ENCODE measurements at places on chromosomes 16 and 17.
A peak's percentile ranks its signal among the peaks of the same experiment; 100 is the strongest.

DNA sequence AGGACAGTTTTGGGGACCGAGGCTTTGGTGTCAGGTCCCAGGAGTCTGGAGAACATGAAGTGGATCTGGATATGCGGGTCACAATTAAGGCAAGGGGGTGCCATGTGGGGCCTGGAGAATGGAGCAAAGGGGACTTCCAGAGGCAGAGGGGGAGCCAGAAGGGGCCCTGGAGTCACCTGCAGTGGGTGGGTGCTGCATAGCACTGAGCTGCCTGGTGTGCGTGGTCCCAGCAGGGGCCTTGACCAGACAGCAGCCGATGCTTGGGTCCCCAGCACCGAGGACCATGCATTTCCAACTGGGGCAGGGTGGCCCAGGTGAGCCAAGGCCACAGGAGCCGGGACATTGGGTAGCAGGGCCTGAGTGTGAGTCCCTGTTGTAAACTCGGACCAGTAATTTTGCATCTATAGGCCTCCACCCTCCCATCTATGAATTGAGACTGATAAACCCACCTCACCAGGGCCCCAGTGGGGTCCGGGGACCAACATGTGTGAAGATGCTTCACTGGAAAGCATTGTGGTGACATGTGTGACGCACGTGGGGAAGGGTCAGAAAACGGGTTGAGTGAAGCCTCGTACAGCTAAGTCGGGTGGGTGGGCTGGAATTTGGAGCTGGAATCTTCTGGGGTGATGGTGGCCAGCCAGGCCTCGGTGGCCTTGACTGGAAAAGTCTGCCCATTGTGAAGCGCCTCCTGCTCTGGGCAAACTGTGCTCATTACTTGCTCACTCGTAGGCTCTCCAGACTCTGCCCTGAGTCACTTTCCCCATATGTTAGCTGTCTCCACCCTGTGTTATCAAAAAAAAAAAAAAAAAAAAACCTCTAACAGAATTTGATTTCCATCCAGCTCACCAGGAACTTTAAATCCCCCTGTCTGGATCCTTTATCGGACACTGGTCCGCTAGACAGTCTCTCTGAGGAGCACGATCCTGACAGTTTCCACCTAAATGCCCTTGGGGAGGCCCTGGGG lies 90.5 kb upstream of the ZNF469 start:
- no peak for DNase-seq

DNA sequence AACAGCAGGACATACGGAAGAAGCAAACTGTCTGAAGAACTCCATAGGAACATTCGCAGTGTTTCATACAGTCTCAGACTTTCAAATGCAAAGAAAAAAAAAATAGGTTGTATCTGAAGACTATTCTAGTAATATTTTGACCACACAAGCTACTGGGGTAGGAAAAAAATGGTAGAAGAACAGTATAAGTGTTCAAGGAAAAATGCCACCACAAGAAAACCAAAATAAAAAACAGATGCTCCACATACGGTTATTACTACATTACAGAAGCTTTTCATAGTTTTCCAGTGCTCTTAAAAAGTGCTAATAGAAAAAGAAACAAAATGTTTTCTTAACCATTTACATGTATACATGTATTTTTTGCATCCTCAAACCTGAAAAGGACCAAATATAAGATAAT lies 3.7 kb downstream of the NCOR1 start:
- DNase-seq, result no peak

DNA sequence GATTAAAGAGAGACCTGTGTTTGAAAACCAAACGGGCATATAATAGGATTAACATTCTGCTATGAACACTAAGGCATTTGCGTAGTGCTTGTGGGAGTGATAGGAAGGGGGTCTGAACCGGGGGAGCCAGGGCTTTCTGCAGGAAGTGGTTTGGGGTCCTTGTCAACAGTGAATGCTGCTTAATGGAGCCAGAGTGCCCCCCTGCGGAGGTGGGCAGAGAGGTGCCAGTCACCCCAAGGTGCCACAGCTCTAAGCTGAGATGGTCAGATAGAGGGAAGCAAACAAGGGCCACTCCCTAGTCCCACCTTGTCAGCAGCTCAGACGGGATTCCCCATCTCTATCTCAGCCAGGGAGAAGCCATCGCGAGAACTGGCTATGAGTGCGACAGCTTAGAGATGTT lies 17.7 kb downstream of the NAA60 start:
- no peak for DNase-seq

DNA sequence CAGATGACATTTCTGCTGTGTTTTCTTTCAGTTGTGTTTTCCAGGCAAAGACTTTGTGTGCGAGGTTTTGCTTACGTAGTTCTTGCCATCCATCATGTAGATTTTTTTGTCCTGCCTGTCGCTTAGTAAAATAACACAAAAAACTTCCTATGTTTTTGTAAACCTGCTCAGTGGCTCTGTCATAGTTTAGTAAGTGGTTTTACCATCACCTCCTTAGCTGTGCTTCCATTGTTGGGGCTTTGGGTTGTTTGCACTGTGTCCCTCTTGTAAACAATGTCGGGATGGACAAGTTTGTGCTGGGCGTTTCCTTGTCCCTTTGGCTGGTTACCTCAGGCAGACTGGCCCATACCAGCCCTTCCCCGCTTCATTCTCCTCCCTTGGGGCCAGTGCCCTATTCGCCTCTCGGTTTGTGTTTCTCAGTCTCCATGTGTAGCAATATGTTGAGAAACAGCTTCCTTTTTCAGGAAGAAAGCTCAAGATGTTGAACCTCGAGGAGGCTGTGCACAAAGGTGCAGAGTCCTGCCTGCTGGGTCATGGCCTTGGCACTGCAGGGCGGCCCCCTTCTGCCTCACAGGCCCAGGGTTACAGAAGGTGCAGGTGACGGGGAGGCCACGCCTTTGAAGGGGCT lies 74.6 kb downstream of the KSR1 start:
- no peak for DNase-seq

GRCh38 chr17:17080181-17080631 lies 37.9 kb downstream of the MPRIP start:
- no peak for DNase-seq

GRCh38 chr16:84864326-84864955 lies 44.7 kb downstream of the CRISPLD2 start:
- no peak for DNase-seq

DNA sequence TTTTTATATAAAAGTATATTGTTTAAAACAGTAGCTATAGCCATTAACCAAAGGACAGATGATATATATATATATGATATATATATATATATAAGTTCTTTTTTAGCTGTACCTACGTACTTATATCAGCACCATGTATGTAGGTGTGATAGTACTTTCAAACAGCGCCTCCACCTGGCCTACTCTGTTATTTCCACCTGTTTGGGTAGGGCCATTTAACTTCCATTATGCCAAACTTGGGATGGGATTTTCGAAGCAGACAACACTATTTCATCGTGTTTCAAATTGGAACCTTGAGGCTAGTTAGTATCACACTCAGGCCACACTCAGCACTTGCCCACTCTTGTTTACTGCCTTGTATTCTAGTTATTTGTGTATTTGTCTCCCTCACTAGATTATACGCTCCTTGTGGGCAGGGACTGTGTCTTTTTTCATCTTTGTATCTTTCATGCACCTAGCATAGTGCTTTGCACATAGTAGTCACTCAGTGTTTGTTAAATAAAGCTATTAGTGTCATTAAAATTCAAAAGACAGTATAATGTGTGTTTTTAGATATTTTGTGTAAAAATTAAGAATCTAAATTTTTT lies 11.8 kb upstream of the CLTC start:
- no peak for DNase-seq

- DNase-seq, result no peak
Observed at GRCh38 chr16:10362077-10362863, 23.6 kb upstream of the ATF7IP2 start.

DNA sequence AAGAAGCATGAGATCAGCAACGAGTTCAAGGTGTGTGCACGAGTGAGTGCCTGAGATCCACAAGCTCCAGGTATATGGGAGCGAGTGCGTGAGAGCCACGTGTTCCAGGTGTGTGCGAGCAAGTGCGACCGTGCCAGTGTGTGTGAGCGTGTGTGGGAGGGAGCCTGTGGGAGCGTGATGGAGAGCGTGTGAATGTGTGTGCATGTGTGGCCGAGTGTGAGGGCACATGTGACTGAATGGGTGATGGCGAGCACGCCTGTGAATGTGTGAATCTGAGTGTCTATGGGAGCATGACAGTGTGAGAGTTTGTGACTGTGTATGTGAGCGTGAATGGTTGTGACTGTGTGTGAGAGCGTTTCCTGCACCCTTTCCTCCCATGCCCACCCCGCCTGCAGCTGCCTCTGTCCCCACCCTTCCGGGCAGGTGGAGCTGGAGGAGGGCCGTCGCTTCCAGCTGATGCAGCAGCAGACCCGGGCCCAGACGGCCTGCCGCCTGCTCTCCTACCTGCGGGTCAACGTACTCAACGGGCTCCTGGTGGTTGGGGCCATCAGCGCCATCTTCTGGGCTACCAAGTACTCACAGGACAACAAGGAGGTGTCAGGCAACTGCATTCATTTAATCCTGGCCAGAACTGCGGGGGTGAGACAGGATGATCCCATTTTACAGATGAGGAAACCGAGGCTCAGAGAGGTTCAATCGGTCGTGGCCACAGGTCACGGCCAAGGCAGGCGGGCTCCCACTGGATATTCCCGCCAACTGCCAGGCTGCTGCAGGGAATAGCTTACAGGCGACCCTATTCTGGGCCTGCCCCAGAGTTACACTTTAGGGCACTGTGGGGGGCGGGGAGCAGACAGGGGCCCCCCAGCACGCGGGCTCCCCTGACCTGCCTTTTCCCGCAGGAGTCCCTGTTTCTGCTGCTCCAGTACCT lies 3.7 kb downstream of the TMC8 start:
- DNase-seq, result no peak

- no peak for DNase-seq
Observed at GRCh38 chr16:3578610-3579551, 1.7 kb upstream of the NLRC3 start.

GRCh38 chr16:61306204-61306603 lies 730.0 kb downstream of the CDH8 start:
- DNase-seq, result no peak

DNA sequence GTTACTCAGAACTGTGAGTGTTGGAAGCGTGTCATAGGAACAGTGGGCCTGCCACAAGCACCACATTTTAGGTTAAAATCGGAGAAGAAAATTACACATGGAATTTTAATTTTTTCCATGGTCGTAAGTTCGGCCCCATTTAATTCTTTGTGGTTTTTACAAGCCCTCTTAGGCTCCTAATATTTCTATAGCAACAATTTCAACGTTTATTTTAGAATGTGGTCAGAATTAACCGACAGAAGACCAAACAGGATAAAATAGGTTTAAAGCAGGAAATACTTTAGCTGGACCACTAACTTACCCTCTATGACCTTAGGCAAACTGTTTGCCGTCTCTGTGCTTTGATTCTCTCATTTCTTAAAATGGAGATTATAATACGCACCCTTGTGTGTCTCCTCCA lies 69.9 kb downstream of the FTO start:
- no peak for DNase-seq

DNA sequence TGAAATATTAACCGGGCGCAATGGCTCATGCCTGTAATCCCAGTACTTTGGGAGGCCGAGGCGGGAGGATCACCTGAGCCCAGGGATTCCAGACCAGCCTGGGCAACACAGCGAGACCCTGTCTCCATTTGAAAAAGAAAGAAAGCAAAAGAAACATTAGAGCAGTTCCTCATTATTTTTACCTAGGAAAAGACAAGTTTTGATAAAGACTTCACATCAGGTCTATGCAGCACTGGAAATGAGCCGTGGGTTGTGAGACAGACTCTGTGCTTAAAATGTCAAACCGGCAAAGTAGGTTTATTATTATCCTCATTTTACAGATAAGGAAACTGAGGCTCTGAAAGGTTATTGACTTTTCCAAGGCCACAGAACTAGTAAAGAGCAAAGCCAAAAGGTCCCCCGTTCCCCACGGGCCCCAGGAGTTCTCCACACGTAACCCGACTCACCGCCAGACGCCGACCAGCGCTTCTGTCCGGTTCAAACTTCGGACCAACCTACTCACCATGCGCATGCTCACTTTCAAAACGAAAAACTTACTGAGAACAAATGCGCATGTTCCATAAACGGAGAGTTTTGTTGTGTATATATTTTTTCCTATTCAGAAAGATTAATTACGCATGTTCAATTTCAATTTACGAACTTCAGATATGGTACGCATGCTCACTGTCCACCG lies 356 bp downstream of the TUBD1 start:
- no peak for DNase-seq

- DNase-seq, result peak; percentile 90
Observed at GRCh38 chr17:2399572-2400473, 1.0 kb downstream of the MNT start.

DNA sequence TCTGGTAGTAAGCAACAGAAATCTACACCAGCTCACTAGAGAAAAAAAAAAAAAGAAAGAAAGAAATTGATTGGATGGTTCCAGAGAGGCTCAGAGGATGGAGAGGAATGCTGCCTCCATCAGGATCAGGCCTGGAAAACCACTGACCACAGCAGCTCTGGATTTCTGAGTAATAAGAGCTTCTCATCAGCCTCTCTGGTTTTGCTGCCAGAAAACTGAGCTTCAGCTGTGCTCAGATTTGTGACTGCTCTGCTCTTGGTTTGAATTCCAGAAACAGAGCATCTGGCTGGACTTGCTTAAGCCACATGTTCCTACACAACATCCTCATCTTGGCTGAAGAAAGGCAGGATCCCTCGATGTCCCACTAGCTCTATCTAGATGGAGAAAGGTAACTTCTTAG lies 25.9 kb downstream of the IRX6 start:
- DNase-seq, result no peak

DNA sequence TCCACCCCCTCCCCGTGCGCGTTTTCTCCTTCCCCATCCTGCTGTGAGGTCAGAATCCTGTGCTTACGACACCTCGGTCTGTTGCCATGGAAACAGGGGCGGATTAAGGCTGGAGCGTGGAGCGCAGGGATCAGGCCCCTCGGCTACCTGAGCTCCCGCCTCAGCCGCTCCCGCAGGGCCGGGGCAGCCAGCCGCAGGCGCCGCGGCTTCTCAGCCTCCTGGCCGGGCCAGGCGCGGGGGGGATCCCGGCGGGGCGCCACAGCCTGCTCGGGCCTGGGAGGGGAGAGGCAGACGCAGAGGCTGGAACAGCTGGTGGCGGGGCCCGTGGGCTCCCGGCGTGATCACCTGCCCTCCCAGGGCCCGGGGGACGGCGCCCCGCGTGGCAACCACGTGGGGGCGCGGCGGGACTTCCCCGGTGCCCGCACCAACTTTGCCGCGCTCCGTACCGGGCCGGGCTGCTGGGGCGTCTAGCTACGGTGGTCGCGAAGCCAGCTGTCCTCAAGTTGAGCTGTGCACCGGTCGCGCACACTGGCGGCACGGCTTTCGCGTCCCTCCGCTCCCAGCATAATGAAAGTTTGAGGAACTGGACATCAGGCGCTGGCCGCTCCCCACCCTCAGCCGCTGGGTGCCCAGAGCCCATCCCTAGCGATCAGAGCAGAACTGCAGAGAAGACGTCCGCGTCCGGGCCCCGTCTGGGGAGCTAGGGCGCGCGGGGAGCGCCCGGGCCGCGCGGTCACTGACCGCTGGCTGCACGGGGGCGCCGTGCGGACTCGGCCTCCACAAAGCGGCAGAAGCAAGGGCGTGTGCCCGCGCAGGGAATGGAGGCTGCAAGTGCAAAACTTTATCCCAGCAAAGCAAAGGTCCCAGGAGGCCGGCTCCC lies 1.2 kb downstream of the RTN4RL1 start:
- peak; percentile 43 for DNase-seq
